ENCODE measurements at places on chromosomes 7 and 10.

- peak; percentile 17 for DNase-seq
These were observed 83.0 kb upstream of the ADRB1 start for GRCh38 chr10:113960617-113961181.

- no peak for DNase-seq
These were observed 372.6 kb downstream of the LRMDA start for GRCh38 chr10:75803816-75804552.

DNA sequence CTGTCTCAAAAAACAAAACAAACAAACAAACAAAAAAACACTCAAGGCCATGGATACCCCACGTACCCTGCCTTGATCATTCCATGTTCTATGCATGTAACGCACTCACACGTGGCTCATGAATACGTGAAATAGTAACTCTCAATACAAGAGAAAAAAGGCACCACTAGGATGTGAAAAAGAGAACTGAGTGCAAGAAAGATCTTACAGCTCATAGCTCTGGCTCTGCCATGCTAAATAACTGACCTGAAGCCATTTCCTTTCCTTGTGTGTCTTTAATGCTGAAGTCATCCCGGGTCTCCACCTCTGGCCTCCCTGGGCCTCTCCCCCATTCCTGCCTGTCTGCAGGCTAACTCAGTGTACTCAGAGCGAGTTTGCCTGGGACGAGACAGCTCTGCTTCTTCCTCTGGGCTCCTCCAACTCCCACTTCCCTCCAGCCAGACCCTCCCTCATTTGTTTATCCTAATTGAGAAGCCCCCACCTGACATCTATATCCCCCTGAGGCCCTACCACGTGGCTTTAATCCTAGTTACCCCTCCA lies 117.3 kb downstream of the PRPF18 start:
- DNase-seq = no peak

- no peak for DNase-seq
These were observed 304.7 kb upstream of the GRM3 start for GRCh38 chr7:86339051-86339450.

DNA sequence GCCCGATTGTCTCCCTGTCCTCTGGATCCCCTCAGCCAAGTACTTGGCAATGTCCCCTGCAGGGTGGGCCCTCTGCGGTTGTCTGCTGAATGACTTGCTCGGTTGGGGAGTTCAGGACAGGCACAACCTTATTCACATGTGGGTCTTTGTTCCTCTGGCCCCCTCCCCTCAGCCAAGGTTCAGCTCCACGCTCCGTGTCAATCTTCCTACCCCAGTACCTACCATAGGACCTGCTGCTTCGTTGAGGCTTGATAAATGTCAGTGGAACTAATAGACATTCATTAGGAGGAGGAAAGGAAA lies 7.1 kb downstream of the CPA5 start:
- DNase-seq = no peak

GRCh38 chr10:119166564-119166963 lies 1.1 kb upstream of the SFXN4 start:
- DNase-seq = no peak

GRCh38 chr10:129495698-129496097 lies 28.7 kb downstream of the MGMT start:
- no peak for DNase-seq

DNA sequence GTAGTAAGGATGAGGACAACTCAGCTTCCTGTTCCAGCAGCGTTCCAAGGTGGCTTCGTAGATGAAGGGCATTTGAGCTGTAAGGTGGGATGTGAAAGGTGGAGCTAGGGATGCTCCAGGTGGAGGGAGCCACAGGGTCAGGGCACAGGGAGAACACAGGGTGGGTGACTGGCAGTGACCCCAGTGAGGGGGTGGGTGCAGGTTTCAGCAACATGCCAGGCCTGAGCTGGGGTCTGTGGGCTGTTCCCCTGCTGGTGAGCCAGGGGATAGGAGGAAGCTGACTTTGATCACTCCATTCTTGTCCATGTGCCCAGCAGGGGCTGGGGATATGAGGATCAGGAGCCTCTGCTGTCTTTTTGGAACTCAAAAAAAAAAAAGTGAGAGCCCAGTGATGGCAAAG lies 33.2 kb downstream of the CDH23 start:
- DNase-seq = no peak

DNA sequence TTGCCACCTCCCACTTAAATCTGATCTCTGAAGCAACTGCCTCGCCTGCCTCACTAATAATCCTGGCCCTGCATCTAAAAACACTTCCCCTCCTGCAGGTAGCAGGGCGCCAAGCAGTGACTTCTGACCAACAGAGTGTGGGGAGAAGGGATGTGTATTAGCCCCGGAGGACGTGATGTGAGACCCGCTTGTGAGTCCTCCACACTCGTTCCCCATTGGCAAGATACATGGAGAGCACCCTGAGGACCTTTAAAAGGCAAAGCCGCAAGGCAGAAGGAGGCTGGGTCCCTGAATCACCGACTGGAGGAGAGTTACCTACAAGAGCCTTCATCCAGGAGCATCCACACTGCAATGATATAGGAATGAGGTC lies 6.1 kb upstream of the PILRA start:
- DNase-seq = no peak

- DNase-seq = no peak
These were observed 16.7 kb downstream of the GPRIN2 start for GRCh38 chr10:46539596-46540411.

- DNase-seq = no peak
These were observed 40.1 kb downstream of the PFKP start for GRCh38 chr10:3107426-3107961.

GRCh38 chr10:78471723-78472550 lies 438.3 kb downstream of the RPS24 start:
- no peak for DNase-seq

- DNase-seq = no peak
These were observed 193.1 kb downstream of the WDR37 start for GRCh38 chr10:1249142-1249920.

- DNase-seq = no peak
These were observed 165.5 kb upstream of the SMIM30 start for GRCh38 chr7:113283861-113284260.

GRCh38 chr10:8269976-8270375 lies 215.5 kb downstream of the GATA3 start:
- DNase-seq = no peak

DNA sequence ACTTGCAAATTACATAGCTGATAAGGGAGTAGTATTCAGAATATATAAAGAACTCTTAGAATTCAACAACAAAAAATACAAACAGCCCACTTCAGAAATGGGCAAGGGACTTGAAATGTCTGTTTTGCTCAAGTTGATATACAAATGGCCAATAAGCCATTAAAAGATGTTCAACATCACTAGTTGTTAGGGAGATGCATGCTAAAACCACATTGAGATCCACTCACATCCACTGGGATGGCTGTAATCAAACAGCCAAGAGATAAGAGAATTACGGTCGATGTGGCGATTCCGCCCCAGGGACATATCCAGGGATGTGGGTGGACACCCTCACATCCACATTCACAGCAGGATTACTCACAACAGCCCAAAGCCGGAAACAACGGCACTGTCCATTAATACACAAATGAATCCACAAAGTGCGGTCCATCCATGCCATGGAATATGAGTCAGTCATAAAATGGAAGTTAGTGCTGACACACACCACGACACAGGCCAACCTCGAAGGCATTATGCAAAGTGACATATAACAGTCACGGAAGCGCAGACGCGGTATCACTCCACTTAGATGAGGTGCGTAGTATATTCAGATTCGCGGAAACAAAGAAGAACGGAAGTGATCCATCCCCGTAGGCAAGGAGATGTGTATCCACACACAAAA lies 227.8 kb downstream of the DNAJB6 start:
- no peak for DNase-seq

DNA sequence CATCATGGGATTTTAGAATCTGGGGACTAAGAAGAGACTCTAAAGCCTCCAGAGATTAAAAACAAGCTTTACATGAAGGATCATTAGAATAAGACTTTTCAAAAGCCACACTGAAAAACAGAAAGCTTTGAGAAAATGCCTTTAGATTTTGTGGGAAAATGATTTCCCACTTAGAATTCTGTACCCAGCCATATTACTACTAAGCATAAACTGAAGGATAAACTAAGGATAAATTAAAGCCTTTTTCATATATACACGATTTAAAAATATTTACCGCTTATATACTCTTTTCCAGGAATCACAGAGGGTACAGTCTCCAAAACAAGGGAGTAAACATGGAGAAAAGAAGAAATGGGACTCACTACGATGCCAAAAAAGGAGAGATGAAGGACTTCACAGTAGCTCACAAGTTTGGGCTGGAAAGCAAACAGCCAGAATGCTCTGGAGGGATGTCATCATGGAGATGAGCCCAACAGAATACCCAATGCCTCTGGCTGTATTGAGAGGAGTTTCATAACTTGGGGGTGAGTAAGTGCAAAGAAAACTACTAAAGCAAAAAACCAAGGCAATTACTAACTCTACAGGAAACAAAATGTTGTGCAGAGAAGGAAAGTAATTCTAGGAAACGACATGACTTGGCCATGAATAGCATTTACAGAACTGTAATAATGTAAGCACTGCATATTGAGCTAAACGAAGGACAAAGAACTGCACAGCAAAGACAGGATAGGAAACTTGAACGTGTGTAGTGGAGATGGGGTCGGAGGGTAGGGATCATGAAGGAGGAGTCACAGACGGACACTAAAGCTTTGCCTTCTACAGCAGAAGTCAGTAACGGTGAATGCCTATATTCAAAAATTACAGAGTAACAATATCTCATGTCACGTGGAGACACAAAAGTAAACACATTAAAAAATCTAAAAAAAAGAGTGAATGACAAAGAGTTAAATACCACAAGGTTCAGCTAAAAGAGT lies 61.4 kb upstream of the ASAH2 start:
- no peak for DNase-seq

- no peak for DNase-seq
These were observed 185.6 kb downstream of the ANK3 start for GRCh38 chr10:60203993-60204618.

GRCh38 chr10:90288391-90288933 lies 569.4 kb downstream of the HTR7 start:
- no peak for DNase-seq

DNA sequence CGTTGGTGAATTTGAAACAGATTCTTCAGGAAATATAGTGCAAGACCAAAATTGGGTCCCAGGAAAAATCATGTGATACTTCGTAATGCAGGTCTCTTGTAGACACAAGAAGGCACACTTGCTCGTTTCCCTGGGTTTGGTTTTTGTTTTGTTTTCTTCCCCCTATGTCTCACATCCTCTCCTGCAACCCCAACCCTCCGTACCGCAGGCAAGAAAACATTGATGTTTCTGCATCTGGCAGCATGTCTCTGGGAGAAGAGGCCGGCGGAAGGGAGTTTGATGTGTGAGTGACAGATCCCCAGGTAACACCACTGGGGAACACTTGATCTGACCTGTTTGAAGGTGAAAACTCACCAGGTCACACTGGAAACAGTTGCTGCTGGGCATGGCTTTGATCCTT lies 718.5 kb downstream of the AUTS2 start:
- no peak for DNase-seq

GRCh38 chr7:12244129-12244528 lies 33.0 kb downstream of the TMEM106B start:
- no peak for DNase-seq

GRCh38 chr10:114795039-114795438 lies 26.5 kb upstream of the FHIP2A start:
- DNase-seq = no peak

- peak; percentile 14 for DNase-seq
These were observed 2.7 kb upstream of the CUL2 start for GRCh38 chr10:35092851-35093250.

All from CD4-positive, alpha-beta T cell treated with Interferon gamma for 1 hour (primary cell).